H9 (cell line): ENCODE measurements at places on chromosomes 2 and 18. TPM values are rescaled to one million over a fixed set of nuclear protein-coding genes. Genes with fewer than 3 reads are reported as not detected.

GRCh38 chr2:128691526-128691925 lies 372.9 kb upstream of the HS6ST1 start:
- no peak overlapping the region for H3K4me3 ChIP-seq
- H3K4me1 ChIP-seq: no peaks in the 10 kb centered on the region
- DNase-seq: no peak
- H3K27me3 ChIP-seq: no peaks in the 10 kb centered on the region
- no peak overlapping the region for H3K27ac ChIP-seq

DNA sequence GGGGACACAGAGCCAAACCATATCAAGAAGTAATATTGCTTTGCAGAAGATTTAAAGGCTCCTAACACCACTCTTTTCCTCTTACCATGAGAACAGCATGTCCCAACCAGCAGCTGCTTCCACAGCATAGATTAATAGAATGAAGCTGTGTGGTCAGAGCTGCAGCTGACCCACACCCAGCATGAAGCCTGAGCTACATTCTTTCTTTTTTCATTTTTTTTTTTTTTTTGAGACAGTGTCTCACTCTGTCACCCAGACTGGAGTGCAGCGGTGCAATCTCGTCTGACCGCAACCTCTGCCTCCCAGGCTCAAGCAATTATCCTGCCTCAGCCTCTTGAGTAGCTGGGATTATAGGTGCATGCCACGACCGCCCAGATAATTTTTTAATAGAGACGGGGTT lies 289.8 kb downstream of the RAD51AP2 start:
- no peaks in the 10 kb centered on the region; the same call in 1 of the 2 replicates for H3K4me1 ChIP-seq
- DNase-seq: no peak
- H3K36me3 ChIP-seq: no peaks in the 10 kb centered on the region
- no peak overlapping the region for H3K4me3 ChIP-seq
- H3K27ac ChIP-seq: no peak overlapping the region
- H3K27me3 ChIP-seq: no peaks in the 10 kb centered on the region

DNA sequence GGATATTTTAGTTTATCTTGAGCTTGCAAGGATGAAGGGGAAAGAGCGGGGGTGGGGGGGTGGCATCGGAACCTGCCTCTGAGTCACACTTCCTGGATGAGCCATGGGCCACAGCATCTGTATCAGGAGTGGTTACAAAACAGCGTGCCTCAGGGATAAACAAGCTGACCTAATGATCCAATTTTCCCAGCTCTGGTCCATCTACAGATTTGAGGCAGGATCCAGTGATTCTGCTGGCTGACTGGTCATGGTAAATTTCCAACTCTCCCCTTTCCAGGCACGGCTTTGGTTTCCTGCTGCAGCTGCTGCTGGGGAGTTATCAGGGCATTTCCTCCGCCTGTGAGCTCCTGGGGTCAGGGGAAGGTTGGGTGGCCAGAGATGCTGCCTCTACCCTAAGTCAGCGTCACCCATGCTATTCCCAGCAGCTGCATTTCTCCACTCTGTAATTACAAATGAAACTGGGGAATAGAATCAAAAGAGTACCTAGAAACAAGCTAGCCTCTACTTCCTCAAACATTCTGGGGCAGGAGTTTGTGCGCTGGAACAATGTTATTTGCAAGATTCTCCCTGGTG lies 4.7 kb upstream of the HPCAL1 start:
- H3K36me3 ChIP-seq: peaks cover 3% of the 10 kb centered on the region; the same call in 1 of the 2 replicates
- H3K27ac ChIP-seq: no peak overlapping the region
- H3K27me3 ChIP-seq: no peaks in the 10 kb centered on the region; the same call in 1 of the 2 replicates
- no peak for DNase-seq
- H3K4me1 ChIP-seq: peaks cover 2% of the 10 kb centered on the region; the same call in 1 of the 2 replicates

DNA sequence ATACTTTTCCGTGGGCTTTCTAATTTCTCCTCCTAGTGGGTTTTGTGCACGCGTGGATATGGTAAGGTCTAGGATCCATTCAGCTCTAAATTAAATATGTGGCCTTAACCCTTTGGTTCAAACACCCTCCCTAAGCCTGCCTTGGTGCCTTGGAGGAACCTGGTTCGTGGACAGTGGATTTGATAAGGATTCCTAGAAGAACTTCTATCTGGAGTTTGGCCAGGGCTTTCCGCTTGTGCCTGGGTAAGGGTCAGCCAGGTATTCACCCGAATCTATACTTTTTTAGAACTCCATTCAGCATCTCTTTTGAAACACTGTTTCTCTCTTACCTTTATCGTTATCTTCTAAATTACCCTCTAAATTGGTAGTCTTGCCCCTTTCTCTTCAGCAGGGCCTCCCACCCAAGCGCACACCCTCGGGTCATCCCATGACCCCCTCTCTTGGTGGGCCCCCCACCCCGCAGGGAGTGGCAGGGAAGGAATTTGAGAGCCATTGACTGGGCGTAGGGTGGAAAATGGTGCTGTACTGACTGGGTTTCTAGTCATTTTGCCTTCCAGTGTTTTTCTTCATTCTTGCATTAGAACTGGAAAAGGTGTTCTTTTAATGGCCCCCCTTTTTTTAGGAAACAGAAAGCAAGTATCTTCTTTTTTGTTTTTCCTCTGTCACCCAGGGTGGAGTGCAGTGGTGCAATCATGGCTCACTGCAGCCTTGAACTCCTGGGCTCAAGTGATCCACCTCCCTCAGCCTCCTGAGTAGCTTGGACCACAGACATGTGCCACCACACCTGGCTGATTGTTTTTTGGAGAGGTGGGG lies 1.8 kb downstream of the SOCS6 start:
- H3K36me3 ChIP-seq: peaks cover 4% of the 10 kb centered on the region; the same call in 1 of the 2 replicates
- DNase-seq: no peak
- peak overlapping the region; percentile 96 for H3K4me3 ChIP-seq
- H3K27ac ChIP-seq: no peak overlapping the region

DNA sequence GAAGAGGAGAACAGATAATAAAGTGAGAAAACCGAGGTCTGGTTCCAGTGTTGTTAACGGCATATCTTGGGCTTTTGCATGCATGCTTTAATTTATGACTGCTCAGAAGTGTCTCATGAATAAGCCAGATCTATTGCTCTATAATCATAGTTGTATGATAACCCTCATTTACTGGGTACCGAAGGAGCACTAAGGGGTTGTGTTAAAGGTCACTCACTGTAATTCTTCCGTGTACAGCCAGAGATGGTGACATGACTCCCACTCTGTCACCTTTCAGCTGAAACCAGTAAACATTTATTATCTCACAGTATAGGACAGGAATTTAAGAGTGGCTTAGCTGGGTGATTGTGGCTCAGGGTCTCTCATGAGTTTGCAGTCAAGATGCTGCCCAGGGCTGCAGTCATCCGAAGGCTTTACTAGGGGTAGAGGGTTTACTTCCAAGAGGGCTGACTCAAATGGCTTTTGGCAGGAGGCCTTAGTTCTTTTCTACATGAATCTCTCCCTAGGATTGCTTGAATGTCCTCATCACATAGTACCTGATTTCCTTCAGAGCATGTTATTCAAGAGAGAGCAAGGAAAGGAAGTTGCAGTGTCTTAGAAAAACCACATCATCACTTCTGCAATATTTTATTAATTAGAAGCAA lies 107.0 kb downstream of the NAB1 start:
- H3K36me3 ChIP-seq: 0 out of 2 replicates have a peak, but pooled peaks cover 4% of the 10 kb centered on the region
- no peak overlapping the region for H3K4me3 ChIP-seq
- no peak overlapping the region for H3K27ac ChIP-seq
- H3K4me1 ChIP-seq: peaks cover 4% of the 10 kb centered on the region
- no peaks in the 10 kb centered on the region for H3K27me3 ChIP-seq

GRCh38 chr2:173990970-173991819 lies 26.0 kb upstream of the SP3 start:
- H3K4me3 ChIP-seq: no peak overlapping the region
- H3K27me3 ChIP-seq: no peaks in the 10 kb centered on the region
- DNase-seq: no peak

GRCh38 chr2:182379241-182379640 lies 47.6 kb downstream of the PDE1A start:
- H3K27me3 ChIP-seq: no peaks in the 10 kb centered on the region
- H3K27ac ChIP-seq: no peak overlapping the region
- H3K4me1 ChIP-seq: no peaks in the 10 kb centered on the region

DNA sequence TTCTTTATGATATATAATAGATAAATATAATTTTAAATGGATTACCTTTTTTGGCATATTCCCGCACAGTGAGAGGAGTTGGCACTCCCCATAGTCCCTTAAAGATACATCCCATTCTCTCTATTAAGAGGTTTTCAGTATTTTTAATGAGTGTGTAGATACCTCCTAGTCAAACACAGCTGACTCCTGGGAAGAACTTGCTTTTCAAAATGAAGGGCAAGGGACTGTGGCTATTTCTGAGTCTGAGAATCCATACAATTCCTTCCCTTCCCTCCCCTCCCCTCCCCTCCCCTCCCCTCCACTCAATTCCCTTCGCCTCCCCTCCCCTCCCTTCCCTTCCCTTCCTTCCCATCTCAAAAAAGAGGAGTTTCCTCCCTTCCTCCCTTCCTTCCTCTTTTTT lies 93.5 kb downstream of the PRPF40A start:
- H3K27me3 ChIP-seq: no peaks in the 10 kb centered on the region
- H3K36me3 ChIP-seq: peaks cover 43% of the 10 kb centered on the region
- no peak overlapping the region for H3K27ac ChIP-seq
- H3K4me1 ChIP-seq: no peaks in the 10 kb centered on the region
- DNase-seq: no peak
- no peak overlapping the region for H3K4me3 ChIP-seq

DNA sequence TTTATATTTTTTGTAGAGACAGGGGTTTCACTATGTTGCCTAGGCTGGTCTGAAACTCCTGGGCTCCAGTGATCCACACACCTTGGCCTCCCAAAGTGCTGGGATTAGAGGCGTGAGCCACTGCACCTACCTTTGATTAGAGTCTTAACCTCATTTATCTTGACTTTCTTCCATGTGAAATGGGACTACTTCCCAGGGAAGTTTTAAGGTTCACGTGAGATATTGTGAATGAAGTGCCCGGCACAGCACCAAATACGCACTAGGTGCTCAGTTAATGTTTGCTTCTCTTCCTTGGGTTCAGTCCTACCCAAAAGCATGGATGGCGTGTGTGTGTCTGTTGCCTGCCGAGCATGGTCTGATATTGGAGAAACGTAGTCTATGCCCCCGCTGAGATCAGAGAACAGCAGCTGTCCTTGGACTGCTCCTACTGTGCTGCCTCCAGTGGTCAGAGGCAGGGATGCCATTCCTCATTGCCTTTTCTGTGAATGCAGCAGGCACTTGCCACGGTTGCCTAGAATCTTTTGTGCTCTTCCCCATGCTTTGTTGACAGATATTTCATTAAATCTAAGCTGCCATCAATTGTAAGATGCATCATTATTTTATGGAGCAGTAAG lies 12.3 kb upstream of the TFCP2L1 start:
- no peaks in the 10 kb centered on the region for H3K36me3 ChIP-seq
- no peaks in the 10 kb centered on the region for H3K4me1 ChIP-seq
- peak; percentile 71 for DNase-seq
- no peak overlapping the region for H3K27ac ChIP-seq
- H3K27me3 ChIP-seq: no peaks in the 10 kb centered on the region

DNA sequence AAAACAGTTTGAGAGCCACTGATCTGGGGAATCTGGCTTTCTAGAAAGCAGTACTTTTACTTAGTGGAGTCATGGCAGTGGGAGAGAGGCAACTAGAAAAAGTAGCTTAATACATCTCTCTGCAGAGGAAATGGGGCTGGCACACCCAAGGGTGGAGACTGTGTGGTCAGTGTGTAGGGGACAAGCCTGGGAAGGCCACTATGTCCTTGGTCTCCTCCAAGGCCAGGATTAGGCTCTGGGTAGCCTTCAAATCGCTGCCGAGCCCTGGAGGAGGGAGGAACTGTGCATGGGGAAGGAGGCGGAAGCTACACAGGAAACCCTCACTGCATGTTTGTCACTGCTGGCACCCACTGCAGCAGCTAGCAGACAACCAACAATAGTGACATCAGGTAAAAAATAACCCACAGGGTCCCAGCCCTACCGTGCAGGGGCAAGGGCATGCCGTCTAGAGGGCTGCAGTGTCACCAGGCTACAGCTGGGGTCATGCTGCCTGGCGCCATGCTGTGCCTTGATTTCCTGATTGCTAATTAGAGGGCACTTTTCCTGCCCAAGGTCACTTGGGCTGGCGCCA lies 34.8 kb downstream of the LBH start:
- no peaks in the 10 kb centered on the region for H3K27me3 ChIP-seq
- H3K27ac ChIP-seq: no peak overlapping the region
- DNase-seq: no peak
- no peak overlapping the region for H3K4me3 ChIP-seq
- peaks cover under 1% of the 10 kb centered on the region for H3K36me3 ChIP-seq
- no peaks in the 10 kb centered on the region for H3K4me1 ChIP-seq

GRCh38 chr2:72886505-72887031 lies 640 bp upstream of the SPR start:
- no peak for DNase-seq
- H3K4me3 ChIP-seq: peak overlapping the region; percentile 81
- peaks cover 7% of the 10 kb centered on the region; the same call in 1 of the 2 replicates for H3K4me1 ChIP-seq
- H3K27me3 ChIP-seq: peaks cover 3% of the 10 kb centered on the region; the same call in 1 of the 2 replicates
- H3K36me3 ChIP-seq: no peaks in the 10 kb centered on the region

DNA sequence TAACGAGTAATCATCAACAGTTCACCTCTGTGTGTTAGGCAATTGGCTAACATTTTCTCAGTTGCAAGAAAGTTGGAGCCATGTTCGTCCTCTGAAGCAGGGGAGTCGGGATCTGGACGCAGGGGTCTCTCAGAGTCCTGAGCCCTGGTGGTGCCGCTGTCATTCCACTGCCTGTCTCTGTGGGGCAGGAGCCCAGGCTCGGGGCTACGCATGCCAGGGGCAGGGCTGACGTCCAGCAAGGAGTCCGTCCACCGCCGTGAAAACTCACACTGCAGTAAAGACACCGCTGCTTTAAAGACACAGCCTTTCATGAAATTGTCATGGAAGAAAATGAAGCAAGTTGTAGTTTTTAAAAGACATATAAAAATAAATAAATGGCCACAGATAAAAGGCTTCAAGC lies 571.1 kb upstream of the SOX11 start:
- H3K27me3 ChIP-seq: no peaks in the 10 kb centered on the region
- H3K4me1 ChIP-seq: 0 out of 2 replicates have a peak, but pooled peaks cover 3% of the 10 kb centered on the region
- no peak for DNase-seq
- no peak overlapping the region for H3K27ac ChIP-seq
- H3K36me3 ChIP-seq: no peaks in the 10 kb centered on the region

Gene WNT10A
- total RNA-seq: not detected in 2 replicates

Gene ZNF532
- total RNA-seq: 254 and 258 TPM in 2 replicates

Gene GALNT13
- 6.6 and 6.7 TPM in 2 replicates for total RNA-seq

Gene DPP4
- total RNA-seq: 2.2 and 2.8 TPM in 2 replicates

Gene ATL2
- total RNA-seq: 66.7 and 70.9 TPM in 2 replicates

Gene DAW1
- total RNA-seq: 0.37 TPM in 1 of 2 replicates, not detected in the other

Gene RNF25
- total RNA-seq: 35.3 and 40.7 TPM in 2 replicates
